Activated T-cell treated with anti-CD3 and anti-CD28 coated beads, Interleukin-2, amount 50 U/mL, for 4 hours (primary cell): ENCODE measurements at places on chromosomes 11 and 22. TPM values are rescaled to one million over a fixed set of nuclear protein-coding genes. Genes with fewer than 3 reads are reported as not detected.

- no peak for DNase-seq
Observed at GRCh38 chr22:21961886-21962654, 9.4 kb upstream of the PPM1F start.

- no peak for DNase-seq
Observed at GRCh38 chr11:107549253-107549953, 16.1 kb downstream of the ALKBH8 start.

- DNase-seq = no peak
Observed at GRCh38 chr11:127000981-127001380, 411 bp upstream of the KIRREL3 start.

The OTOG gene
- not detected for total RNA-seq

The OR8G5 gene
- not detected for total RNA-seq

The CDKN1C gene
- 0.76 TPM for total RNA-seq

GRCh38 chr22:31970490-31971444 lies 26.4 kb downstream of the YWHAH start:
- peak; percentile 87 for DNase-seq

DNA sequence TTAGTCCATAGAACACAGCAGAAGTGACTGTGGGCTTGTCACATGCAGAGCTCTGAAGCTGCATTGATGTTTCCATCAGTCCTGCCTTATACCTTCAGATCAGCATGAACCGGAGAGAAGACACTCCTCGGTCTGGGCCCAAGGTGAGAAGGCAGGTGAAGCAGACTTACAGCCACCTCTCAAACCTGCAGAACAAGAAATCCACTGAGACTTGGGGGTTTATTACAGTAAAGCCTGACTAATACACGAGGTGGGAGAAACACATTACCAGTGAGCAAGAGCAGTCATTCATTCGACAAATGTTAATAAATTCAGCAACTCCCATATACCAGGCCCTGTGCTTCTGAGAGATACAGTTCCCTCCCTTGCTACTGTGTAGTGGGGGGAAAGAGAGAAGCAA lies 279.0 kb downstream of the DDX10 start:
- DNase-seq = no peak

DNA sequence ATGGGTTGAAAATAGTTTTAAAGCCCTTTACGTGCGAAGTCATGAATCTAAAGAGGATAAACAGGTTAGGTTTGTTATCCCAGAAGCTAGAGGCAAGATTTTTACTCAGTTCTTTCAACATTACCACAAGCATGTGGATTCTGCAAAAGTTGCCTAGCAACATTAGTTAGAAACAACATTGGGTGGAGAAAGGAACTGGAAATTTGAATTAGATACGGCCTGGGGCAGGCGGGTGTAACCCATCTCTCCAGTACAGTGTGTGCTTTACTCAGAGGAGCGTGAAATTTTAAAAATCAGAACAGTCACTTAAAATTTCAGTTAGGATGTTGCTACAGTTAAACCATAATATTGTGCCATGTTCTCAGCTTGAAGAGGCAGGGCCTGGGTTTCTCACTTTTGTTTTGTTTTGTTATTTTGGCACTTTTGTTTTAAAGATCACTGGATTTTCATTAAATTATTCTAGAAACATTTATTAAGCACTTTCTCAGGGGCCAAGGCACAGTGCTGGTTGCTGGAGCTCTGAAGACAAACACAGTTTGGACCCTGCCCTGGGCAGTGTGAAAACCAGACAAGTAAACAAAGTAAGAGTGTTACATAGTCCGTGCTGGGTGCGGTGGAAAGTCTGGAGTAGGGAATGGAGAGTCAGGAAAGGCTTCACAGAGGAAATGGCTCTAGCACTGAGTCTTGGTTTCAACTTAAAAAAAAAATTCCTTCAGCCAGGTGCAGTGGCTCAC lies 4.4 kb upstream of the WEE1 start:
- DNase-seq = no peak

The CHRDL2 gene
- not detected for total RNA-seq

DNA sequence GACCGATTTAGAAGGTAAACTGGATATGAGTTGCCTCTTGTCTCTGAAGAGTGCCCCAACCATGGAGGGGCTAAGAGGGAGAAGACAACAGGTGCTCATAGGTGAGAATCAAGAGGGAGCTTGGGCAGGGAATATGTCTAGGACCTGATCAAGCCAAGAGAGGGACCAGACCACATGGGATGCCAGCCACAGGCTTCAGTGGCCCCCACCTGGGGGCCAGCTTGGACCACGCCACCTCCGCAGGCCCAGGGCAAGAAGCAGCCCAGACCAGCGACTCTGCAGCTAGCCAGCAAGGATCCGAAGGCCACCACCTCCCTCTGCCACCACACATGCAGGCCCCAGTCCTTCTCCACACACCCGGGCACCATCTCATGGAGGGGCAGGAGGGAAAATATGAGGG lies 92.5 kb upstream of the LDLRAD3 start:
- DNase-seq = no peak

DNA sequence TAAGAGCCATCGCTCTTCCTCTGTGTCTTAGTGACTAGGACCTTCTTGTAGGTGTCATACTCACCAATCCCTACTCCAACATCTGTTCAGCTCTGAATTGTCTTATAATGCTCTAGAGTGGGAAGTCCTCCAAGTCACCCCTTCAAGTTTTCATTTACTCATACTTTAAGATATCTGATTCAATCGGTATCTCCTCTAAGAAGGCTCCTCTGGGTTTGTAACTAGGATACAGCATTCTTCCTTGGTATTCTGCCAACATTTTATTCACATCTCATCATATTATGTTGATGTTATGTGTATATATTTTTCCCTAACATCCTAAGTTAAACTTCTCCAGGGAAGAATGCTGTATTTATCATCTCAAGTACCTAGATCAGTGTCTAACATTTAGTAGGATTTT lies 662.1 kb downstream of the NTM start:
- no peak for DNase-seq

GRCh38 chr22:19929586-19930550 lies 11.7 kb upstream of the COMT start:
- DNase-seq = no peak

The NPAS4 gene
- not detected for total RNA-seq

DNA sequence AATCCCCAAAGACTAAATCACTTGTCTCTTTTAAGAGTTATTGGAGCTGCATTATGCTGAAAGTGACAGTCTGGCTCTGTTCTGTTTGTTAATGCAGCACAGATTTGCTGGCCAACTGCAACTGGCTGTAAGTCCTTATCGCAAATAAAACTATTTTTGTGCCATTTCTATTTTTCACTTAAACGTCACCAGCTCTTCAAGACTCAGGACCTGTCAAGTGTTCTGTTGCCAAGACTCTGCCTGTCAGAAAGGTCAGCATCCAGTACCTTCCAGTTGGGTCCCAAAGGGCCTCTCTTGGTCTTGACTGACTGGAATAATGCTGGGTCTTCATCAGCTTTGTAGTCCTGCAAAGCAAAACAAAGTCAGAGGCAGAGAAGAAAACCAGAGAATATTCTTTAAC lies 45.6 kb downstream of the PITPNB start:
- no peak for DNase-seq

DNA sequence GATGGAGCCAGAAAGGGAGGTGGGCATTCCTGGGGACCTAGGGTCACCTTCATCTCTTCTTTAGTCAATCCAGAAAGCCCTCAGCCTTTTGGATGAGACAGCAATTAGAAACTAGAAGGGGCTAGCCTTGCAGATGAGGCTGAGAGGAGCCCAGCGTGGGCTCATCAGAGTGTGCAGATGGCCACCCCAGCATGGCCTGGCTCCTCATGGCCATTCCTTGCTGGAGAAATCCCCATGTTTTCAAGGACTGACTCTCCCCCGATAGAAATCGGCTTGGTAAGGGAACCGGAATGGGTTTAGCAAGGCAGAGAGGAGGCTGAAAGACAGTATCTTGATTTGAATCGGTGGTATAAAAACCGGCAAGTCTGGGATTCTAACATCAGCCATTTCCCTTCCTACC lies 274.6 kb downstream of the BUD13 start:
- DNase-seq = no peak

GRCh38 chr22:48302657-48303368 lies 1524.9 kb downstream of the BRD1 start:
- DNase-seq = no peak

GRCh38 chr11:69364921-69365320 lies 71.0 kb downstream of the MYEOV start:
- DNase-seq = no peak

- no peak for DNase-seq
Observed at GRCh38 chr11:47886096-47886495, 37.9 kb upstream of the NUP160 start.

DNA sequence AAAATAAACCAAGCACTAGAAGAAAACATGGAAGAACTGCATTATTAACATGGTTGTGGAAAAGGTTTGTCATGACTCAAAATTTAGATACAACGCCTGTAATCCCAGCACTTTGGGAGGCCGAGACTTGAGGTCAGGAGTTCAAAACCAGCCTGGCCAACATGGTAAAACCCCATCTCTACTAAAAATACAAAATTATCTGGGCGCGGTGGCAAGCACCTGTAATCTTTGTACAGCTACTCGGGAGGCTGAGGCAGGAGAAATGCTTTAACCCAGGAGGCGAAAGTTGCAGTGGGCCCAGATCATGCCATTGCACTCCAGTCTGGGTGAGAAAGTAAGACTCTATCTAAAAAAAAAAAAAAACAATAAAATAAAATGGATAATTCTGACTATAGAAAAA lies 23.7 kb downstream of the GNB1L start:
- DNase-seq = no peak

DNA sequence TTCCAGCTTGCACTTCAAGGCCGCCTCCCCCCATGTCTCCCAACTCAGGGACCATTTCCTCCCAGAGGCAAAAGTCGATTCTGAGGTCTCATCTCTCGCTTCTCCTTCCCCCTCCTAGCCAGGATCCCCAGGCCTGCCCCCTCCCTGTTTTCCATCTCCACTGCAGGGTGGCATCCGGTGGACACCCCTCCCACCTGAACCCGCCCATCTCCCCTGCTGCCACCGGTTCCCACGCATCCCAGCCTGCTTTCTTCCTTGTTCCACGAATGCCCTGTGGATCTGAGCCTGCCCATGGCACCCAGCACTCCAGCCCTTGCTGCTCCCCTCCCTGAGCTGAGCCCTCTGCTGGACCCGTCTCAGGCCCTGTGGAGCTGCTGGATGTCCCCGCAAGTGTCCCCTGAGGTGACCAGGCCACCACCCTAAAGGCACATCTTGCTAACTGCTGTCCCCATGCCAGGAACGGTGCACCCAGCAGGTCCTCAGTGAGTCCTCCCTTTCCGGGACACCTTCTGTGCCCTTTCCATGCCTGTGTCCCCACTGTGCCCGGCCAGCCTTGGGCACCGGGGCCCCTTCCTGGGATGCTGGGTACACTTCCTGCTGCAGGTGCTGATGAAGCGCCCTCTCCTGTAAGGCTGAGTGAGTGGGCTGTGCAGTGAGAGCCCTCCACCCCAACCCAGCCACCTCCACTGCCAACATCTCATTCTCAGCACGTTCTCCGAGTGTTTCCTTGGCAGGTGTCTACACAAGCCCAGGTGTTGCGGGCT lies 936 bp downstream of the IL17REL start:
- no peak for DNase-seq

The KRTAP5-9 gene
- total RNA-seq = not detected

DNA sequence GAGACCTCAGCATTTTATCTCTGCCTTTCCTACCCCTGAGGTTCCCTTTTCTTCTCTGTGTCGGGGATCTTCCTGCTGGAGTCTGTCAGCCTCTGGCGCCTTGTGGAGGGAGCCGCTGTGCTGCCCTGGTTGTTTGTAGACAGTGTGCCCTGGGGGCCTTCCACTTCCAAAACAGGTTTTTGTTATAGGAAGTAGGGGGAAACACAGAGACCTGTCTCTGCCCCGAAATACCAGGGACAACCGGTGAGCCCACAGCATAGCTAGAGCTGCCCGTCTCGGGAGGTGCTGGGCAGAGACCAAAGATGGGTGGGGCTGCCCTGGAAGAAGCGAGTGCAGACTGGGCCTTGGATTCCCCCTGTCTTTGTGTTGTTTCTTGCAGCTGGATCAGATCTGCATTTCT lies 8.0 kb downstream of the NCAPH2 start:
- no peak for DNase-seq

The PGM2L1 gene
- 9.4 TPM for total RNA-seq

The METTL15 gene
- 10.9 TPM for total RNA-seq

The SCUBE2 gene
- 0.20 TPM for total RNA-seq

The PLAAT5 gene
- 0.24 TPM for total RNA-seq

DNA sequence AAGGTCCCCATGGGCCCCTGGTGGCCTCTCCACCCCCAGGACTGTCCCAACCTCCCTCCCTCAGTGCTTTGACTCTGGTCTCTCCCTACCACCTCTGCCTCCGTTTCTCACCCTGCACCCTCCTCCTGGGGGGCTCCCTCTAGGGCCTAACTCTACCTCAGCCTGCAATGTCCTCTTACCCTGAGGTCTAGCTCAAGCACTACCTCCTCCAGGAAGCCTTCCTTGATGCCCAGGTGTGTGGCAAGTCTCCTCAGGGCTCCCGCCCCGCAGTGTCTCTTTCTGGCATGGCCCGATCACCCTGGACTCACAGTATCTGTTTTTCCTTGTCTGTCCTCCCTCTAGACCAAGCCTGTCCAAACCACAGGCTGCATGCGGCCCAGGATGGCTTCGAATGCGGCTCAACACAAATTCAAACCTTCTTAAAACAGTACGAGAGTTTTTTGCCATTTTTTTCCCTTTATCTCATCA lies 90.8 kb downstream of the PHF21B start:
- no peak for DNase-seq

DNA sequence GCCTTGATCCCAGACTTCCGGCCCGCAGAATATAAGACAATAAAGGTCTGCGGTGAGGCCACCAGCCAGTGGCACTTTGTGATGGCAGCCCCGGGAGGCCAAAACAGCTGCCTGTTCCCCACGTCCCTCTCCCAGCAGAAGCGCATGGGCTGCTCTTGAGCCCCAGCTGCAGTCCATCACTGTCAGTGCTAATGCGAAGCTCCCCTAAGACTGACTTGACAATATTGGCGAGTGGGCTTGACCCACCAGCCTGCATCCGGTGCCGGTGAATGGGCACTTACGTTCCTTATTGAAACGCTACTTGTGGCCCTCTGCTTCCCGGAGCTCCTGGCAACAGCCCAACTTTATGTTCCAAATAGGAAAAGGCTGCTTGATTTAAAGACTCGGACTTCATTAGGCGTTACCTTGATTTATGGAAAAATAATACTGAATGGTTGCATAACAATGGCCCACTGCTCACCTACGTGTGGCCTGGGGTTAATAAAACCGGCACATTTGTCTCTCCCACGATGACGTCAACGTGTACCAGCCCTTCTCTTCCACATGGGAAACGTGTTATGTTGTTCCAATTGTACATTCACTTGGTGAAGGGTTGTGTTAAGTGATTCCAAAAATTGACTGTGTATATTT lies 93.4 kb upstream of the SEPTIN5 start:
- no peak for DNase-seq

- no peak for DNase-seq
Observed at GRCh38 chr11:4164884-4165590, 70.4 kb downstream of the RRM1 start.

The C22orf23 gene
- total RNA-seq = 0.46 TPM

GRCh38 chr11:58043379-58043778 lies 12.6 kb downstream of the OR6Q1 start:
- DNase-seq = no peak
